ENCODE measurements at places on chromosomes 3 and 15.
A peak's percentile ranks its signal among the peaks of the same experiment; 100 is the strongest.

- peak; percentile 94 for DNase-seq
Measured at GRCh38 chr15:89781891-89782618, 5.9 kb downstream of the MESP2 start.

- DNase-seq: no peak
Measured at GRCh38 chr3:58349792-58350626, 17.3 kb downstream of the PXK start.

- DNase-seq: no peak
Measured at GRCh38 chr15:101028772-101029438, 109.7 kb downstream of the LRRK1 start.

DNA sequence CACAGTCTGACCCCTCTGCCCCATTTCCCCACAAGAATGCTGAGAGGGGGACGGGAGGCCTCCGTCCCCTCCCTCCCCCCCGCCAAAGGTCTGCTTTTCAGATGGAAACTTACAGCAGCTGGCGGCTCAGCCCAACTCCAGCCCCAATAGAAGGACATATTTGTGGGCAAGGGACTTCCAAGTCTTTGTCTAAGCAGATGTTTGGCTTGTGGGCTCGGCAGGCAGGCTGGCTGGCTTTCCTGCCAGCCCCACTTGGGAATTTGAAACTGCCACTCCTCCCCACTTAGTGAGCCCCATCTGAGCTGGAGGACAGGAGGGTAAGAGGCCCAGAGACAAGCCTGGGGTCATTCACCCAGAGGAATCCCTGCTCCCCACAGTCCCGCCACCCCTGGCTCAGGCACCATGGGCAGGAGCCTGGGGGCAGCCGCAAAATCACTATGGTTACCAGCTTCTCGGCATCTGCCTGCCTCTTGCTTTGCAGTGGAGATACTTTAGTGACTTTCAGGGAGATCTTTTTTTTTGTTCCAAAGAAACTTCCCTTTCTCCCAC is 53.6 kb downstream of the LMCD1 start:
- no peak for DNase-seq

DNA sequence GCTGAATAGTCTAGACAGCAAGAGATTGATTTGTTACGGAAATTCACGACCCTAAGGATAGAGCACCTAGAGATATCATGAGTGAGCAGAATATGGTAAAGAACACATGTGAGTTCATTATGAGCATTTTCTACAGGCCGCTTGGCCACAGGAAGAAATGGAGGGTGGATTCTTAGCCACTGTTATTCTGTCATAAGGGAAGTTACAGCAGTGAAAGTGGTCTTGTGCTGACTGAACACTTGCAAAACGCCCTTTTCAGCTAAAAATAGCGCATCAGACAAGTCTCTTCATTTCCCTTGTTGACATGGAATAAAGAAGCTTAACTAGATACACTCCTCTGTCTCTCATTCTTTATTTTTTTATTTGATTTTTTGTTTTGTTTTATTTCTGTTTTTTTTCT is 19.8 kb downstream of the DGKG start:
- no peak for DNase-seq

DNA sequence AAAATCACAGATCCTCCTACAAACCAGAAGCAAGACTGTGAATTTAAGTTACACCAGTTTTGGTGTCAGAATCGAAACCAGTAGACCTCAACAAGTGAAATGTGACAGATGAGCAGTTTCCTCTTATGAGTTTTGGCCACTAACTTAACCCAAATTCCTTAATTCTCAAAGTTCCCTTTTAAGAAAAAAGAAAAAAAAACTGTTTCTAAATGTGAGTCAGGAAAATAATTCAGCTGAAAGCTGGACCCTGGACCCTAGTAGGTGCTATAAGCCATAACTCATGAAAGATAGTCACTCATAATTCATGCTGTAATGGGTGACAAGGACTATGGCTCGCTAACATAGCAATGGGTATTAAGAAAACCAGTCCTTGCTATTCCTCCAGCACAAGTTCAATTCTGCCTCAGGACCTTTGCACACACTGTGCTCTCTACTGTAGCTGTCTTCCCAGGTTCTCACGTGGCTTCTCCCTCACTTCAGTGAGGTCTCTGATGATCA is 9.0 kb upstream of the THRB start:
- no peak for DNase-seq
